ENCODE measurements at places on chromosomes 1 and 21.

DNA sequence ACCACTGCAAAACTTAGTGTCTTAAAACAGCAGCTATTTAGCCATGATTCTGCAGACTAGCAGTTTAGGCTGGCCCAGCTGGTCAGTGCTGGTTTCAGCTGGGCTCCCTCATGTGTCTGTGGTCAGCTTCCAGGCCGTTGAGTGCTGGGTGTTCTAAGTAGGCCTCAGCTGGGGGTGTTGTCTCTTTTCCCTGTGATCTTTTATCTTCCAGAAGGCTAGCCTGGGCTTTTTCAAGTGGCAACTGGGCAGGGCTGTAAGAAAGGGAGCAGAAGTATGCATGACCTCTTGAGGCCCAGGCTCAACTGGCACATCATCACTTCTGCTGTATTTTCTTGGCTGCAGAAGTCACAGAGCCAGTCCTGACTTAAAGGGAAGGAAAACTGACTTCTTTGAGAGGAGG is 136.1 kb downstream of the KIF26B start:
- no peak for DNase-seq

DNA sequence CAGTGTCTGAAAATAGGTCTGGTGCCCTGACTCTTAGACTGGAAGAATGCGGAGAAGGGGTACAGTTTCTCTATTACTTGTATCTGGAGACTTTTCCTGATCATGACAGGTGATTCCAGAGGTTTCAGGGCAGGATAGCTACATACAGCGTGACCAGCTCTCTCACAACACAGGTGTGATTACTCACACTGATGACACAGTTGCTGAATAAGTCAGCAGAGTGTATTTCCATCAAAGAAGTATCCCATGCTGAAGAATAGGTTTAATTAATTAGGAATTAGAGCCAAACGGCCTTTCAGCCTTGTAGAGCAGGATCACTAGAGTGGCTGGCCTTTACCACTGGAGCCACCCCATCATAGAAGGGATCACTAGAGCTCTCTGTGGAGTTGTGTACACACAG is 298.6 kb downstream of the LMX1A start:
- DNase-seq: no peak

- no peak for DNase-seq
Observed at GRCh38 chr1:236850077-236850979, 55.2 kb downstream of the MTR start.

DNA sequence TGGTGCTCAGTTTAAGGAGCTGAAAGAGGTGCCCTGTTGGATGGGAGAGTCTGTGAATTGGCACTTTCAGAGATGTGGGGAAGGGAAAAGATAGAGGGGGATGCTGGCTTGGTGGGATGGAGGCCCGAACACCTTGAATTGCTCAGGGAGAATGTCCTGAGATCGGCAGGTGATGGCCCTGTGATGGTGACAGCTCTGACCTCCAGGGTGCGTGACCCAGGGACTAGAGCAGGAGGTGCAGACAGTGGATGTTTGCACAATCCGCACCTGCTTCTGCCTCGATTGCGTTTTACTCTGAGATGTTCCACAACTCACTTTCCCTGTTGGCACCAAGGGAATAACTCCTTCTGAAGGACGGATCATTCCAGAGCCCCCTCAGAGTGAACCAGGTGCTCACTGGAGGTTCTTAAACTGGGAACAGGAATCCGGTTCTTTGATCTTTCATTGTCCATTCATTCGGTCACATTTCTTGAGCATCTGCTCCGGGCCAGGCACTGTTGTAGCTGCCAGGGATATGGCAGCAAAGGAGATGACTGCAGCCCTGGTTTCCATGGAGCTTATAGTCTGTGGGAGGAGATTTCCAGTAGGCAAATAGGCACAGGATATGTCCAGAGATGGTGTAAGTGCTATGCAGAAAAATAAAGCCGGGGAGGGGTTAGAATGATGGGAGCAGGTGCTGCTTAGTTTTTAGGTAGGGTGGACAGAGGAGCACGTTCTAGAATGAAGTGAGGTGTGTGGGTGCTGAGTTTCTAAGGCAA is 226.6 kb upstream of the TMEM51 start:
- no peak for DNase-seq

- DNase-seq: no peak
Observed at GRCh38 chr1:26126321-26127084, 14.9 kb downstream of the PDIK1L start.

DNA sequence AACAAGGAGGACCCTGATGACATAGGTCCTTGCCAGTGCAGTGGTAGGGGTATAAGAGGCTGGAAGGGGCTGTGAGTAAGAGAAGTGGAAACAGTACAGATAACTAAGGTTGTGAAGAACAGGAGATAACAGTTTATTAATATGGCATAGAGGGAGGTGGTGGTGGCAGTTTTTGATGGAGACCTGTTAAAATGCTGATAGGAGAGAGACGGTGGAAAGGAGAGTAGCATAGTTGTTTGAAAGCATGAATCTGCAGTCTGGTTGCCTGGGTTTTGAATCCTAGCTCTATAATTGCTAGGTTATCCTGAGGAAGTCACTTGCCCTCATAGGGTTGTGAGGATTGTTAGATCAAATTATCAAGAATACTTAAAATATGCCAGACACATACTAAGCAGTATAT is 19.4 kb downstream of the LRRC41 start:
- DNase-seq: no peak

DNA sequence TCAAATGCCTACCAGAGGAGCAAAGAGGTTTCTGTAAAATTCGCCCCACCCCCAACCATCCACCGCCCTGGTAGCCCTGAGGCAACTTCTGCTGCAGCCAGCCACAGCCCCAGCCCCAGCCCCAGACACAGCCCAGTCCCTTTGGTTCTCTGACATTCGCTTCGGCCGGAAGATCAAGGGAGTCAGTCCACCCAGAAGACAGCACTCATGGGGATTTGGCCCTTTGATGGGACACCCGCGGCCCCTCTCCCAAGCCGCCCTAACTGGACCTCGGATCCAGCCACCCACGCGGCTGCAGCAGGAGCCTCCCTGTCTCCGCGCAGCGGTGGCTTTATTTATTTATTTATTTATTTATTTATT is 3881.0 kb downstream of the SRGAP2C start:
- no peak for DNase-seq

- no peak for DNase-seq
Observed at GRCh38 chr21:37348664-37349063, 17.9 kb upstream of the DYRK1A start.
